Stimulated activated CD8-positive, alpha-beta memory T cell treated with anti-CD3 and anti-CD28 coated beads, Interleukin-12 subunit alpha, Interleukin-12 subunit beta, amount 100 ng/mL, for 4 hours (primary cell): ENCODE measurements at places on chromosomes 5 and 9.

DNA sequence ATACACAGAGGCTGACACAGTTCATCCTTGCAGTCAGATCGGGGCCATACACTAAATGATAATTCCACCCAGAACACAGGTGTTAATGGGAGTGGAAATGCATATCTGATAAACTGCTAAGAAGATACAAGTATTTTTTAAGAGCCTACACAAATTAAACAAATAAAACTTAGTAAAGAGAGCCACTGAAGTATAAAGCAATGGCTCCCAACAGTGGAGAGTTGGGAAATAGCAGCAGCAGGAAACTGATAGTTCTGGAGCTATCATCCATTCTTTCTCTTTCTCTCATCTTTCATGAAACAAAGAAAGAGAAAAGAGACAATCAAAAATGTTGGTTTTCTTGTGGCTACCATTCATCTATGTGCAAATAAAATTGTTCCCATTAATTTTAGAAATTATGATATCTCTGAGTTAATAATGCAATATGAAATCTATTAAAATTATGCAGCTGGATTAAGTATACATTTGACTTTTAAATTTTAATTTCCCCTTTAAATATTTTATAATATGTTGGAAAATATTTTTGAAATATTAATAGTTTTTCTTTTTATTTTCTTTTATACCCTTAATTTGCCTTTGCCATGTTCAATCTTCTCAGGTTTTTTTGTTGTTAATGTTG is 120.8 kb downstream of the EMB start:
- DNase-seq: no peak

- DNase-seq: no peak
These were observed 278.8 kb downstream of the PSAT1 start for GRCh38 chr9:78575771-78576170.

- DNase-seq: no peak
These were observed 10.7 kb upstream of the PDLIM4 start for GRCh38 chr5:132246806-132247205.

GRCh38 chr9:107367727-107368502 is 84.8 kb downstream of the RAD23B start:
- DNase-seq: no peak

DNA sequence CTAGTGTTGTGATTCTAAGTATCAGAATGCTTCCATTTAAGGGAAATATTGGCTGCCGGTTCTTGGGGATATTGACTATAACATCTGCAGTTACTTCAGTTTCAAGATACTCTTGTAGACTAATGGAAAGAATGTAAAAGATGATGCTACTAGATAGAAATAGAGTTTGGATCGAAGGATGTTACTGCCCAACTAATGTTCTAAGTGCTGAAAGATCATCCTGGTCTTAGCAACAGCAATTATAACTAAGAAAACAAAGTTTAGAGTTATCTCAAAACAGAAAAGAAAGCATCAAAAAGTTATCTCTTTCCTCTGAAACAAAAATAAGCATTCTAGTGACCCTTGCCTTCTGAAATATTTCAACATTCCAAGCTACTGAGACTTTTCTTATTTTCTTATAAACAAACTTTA is 49.9 kb downstream of the ITGA1 start:
- DNase-seq: no peak

DNA sequence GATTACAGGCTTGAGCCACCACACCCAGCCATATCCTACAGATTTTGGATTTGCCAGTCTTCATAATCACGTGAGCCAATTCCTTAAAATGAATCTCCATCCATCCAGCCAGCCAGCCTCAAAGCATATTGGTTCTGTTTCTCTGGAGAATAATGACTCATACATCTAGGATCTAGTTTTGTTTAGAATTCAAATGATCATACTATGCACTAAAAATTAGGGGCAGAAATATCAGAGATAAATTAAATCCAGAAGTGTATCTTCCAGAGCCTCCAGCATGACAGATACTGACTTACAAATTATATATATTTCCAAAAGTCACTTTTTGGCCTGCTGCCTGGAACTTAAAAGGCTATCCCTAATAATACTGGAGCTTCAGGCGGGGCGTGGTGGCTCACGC is 119.1 kb upstream of the NR5A1 start:
- no peak for DNase-seq
